ENCODE measurements at places on chromosomes 6 and 20.

DNA sequence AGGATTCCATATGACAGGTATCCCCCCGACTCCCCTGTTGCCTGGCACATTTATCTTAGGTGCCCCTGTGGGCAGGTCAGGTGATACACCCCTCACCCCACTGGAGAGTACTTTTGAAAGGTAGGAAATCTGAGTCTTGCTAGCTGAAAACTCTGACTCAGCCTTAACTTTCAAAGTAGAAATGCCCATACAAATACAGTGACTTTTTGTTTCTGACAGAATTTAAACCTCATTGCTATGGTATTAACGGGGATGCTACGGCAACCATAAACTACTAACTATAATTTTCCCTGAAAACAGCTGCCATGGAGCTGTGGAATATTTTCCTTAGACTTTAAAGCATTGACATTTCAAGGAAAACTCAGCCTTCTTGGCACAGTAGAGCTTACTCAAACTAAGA lies 536.0 kb downstream of the RFPL4B start:
- no peak for DNase-seq

- no peak for DNase-seq
These were observed 176.9 kb upstream of the ID4 start for GRCh38 chr6:19660123-19660910.

- DNase-seq, result no peak
These were observed 190.2 kb downstream of the BACH2 start for GRCh38 chr6:90106449-90106848.

DNA sequence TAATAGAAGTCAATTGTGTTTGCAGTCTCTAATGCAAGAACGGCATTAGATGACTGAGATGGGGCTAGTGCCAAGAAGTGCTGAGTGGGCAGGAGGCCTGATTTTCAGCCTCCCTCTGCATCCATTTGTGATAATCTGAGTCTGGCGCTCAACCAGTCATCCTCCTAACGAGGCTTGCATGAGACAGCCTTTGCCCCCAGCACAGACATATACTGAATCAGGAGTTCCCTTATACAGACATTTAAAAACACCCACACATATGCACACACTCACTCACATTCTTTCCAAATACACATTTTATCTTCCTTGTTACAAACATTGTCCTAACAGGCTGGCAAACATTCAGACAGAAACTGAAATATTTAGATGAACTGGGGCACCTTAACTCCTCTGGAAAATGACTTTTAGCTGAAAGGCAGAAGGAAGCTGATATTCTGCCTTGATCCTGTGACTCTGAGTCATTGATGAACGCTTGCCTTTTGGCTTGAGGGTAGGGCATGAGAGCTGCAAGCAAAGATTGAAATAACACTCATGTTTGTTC lies 562.3 kb downstream of the DHX35 start:
- DNase-seq, result no peak

- DNase-seq, result peak; percentile 75
These were observed 19.7 kb downstream of the HLA-DOB start for GRCh38 chr6:32796848-32797776.

GRCh38 chr20:38799203-38799602 lies 6.3 kb upstream of the PPP1R16B start:
- no peak for DNase-seq

DNA sequence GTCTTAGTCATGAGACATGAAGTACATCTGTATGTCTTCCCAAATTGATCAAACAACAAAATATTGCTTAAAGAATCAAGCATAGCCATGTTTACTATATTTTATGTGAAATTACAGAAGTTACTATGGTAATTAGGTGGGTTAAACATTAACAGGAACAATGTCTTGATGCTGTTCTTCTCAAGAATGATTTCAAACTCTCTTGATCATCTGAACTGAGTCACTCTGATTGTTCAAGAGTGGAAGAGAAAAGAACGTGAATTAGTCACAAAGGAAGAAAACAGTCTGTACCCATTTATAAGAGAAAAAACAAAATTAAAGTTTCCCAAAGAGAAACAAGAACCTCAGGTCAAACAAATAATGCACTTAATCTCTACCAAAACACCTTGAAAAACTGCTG lies 62.2 kb upstream of the NUP153 start:
- DNase-seq, result no peak

DNA sequence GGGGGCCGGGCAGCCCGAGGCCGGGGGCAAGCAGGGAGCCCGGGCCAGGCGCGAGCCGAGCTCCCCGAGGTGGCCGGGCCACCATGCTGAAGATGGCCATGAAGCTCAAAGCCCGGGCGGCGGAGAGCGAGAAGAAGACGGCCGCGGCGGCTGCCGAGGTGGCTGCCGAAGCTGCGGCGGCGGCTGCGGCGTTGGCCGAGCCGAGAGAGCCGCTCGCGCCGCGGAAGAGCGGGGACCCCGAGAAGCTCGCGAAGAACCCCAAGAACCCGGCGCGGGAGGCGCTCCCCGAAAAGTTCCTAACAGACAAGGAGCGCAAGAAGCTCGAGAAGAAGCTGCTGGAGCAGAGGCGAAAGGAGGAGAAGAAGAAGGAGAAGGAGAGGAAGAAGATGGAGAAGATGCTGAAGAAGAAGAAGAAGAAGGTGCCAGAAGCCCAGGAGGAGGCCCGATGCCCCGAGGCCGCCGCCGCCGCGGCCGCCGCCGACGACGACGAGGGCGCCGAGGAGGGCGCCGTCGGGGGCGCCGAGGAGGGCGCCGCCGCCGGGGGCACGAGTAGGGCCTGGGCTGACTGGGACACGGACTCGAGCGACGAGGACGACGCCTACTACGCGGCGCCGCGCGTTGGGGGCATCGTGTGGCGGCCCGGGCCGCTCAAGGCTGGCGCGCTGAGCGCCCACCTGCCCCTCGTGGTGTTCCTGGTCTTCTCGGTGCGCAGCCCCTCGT lies 37.4 kb downstream of the GNAS start:
- DNase-seq, result peak; percentile 62

GRCh38 chr6:6616656-6617055 lies 28.1 kb downstream of the LY86 start:
- DNase-seq, result no peak

DNA sequence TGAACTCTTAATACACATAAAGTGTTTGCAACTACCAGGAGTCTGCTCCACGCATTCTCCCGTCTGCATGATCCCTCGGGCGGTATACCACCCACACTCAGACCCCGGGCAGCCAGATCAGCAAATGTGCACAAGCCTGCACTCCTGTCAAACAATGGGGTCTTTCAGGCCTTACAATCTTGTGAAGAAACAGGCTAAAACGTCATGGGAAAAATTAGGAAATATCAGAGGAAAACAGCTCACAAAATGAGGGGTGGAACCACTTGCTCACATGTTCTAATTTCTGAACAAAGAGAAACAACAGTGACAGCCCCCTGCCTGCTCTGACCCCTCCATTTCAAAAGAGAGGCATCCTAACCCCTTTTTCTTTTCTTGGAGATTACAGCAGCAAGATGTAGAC lies 69.4 kb downstream of the BACH2 start:
- DNase-seq, result no peak

GRCh38 chr20:47263080-47263464 lies 93.4 kb downstream of the ZMYND8 start:
- no peak for DNase-seq

- peak; percentile 47 for DNase-seq
These were observed 12.3 kb upstream of the HDDC2 start for GRCh38 chr6:125314009-125314581.

GRCh38 chr6:79544939-79545450 lies 7.8 kb upstream of the LCA5 start:
- peak; percentile 37 for DNase-seq

GRCh38 chr6:17395112-17395511 lies 1.7 kb downstream of the CAP2 start:
- no peak for DNase-seq

DNA sequence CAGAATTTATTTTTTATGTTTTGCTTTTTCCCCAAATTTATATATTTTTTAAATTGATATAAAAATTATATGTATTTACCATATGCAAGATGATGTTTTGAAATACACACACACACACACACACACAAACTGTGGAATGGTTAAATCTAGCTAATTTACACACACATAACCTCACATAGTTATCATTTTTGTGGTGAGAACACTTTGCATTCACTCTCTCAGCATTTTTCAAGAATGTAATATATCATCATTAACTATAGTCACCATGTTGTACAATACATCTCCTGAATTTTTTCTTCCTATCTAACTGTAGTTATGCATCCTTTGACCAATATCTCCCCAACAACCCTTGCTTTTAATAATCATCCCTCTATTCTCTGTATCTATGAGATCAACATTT lies 52.2 kb downstream of the GFRAL start:
- DNase-seq, result no peak

DNA sequence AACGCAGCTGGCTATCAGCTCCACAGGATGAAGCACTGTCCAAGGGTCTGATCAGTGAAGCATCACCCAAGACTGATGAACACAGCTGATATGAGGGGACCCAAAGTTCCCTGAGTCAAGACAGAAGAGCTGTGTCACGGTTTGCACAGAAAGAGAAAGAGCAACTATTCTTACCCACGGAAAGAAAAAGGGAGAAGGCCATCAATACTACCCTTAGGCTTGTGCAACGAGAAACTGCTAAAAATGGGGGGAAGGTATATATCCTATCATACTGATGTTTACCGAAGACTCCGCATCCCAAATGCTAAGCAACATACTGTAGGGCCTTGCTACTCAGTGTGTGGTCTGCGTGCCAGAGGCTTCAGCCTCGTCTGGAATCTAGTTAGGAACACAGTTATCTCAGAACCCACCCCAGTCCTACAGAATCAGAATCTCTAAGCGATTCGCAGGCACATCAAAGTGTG lies 665 bp downstream of the FASTKD5 start:
- DNase-seq, result peak; percentile 21

- DNase-seq, result peak; percentile 44
These were observed 33.9 kb downstream of the SLC17A4 start for GRCh38 chr6:25788305-25788922.

Data from CD4-positive, alpha-beta T cell treated with Interleukin-21 for 1 hour (primary cell).